ENCODE measurements at places on chromosomes 6 and 20.
A peak's percentile ranks its signal among the peaks of the same experiment; 100 is the strongest.

- DNase-seq = peak; percentile 68
Measured at GRCh38 chr6:21666201-21666691, 72.7 kb downstream of the SOX4 start.

- no peak for DNase-seq
Measured at GRCh38 chr20:9955646-9956045, 79.1 kb upstream of the ANKEF1 start.

DNA sequence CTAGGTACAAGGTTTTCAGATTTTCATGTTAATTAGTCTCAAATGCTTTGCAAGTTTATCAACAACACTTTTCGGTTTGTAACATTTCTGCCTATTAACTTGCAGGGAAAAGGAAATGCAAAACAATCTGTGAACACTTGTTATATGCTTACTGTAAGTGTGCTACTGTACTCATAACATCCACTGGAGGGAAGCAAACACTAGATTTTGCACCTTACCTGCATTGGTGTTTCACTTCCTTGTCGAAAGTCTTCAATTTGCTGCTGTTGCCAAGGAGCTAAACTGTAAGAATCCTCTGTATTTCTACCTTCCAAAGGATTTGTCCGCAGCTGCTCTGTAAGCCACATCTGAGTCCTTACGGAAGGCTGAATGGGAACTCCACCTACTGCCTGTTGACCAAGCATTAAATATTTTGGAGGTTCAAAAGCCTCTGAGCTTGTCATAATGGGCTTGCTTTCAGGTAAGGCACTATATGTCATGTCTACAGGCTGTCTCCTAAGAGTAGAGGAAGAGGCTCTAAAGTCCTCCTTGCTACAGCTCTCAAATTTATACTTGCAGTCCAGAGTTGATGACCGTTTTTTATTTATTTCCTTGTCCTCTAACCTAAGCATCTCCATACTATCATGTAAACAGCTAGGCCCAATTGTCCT is 17.3 kb downstream of the PLN start:
- no peak for DNase-seq

- peak; percentile 70 for DNase-seq
Measured at GRCh38 chr20:35305682-35306556, 13.7 kb upstream of the FAM83C start.

DNA sequence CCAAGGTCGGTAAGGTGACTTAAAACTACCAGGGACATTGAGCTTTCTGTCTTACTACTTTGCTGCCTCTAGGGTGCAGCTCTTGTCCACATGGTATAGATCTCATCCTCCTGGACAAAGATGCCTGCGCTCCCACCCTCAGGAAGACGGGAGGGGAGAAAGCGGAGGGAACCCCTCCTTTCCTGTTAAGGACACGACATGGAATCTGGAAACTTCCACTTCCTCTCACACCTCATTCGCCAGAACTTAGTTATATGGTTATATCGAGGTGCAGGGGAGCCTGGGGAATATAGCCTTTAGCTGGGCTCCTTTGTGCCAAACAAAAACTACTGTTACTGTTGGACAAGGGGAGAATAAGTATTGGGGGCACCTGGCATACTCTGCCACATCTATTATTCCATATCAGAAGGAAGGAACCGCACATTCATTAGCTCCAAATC is 224.3 kb upstream of the TSHZ2 start:
- DNase-seq = no peak

DNA sequence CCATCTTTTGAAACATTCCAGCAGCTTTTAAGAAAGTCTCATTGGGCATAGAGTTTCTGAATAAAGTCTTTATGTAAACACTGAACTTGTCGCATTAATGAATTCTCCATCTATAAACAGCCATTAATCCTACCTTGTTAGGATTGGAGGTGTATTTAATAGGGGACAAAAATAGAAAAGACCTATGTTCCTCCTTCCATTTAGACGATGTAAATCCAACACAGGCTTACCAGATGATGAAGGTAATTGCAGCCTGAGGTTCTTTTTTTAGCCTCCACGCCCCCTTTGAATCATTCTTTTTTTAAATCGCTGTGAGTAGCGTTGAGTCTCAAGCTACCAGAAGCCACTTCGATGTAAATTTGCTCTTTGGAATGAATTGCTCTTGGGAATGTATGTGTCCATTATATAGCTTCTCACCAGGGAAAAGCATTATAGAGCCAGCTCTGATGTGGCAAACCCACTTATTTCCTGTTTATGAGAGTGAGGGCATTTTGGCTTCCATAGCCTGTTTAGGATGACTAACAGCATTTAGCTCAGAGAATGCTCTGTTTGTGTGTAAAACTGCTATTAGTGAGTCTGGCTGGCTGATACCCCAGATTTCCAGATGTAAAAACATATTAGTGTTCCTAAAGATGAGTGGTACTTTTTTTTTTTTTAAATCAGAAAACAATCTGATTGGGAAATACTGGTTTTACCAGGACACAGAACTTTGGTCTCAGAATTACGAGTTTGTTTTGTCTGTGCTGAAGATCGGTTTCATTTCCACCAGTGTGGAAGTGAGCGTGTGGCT is 74.9 kb upstream of the CLDN20 start:
- DNase-seq = no peak

DNA sequence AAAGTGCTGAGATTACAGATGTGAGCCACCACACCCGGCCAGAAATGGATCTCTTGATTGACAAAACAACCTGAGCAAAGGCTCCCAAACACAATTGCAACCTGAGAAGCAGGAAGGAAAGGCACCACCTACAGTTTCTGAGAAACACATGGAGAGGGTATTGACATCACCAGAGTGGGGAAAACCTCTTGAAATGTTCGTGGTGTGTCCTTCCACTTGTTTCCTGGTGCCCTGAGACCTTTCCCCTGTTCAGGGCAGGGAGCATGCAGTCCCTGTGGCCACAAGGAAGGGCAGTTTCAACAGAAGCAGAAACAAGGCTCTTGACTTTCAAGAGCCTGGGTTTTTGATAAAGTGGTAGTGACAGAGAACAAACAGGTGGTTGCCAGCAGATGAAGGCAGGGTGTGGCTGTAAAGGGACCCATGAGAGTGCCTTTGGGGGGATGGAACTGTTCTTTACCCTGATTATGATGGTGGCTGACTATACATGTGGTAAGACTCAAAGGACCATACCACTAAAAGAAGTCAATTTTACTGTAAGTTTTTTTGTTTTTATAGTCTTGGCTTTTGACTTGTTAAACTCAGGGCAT is 3.2 kb upstream of the BPIFA1 start:
- no peak for DNase-seq

DNA sequence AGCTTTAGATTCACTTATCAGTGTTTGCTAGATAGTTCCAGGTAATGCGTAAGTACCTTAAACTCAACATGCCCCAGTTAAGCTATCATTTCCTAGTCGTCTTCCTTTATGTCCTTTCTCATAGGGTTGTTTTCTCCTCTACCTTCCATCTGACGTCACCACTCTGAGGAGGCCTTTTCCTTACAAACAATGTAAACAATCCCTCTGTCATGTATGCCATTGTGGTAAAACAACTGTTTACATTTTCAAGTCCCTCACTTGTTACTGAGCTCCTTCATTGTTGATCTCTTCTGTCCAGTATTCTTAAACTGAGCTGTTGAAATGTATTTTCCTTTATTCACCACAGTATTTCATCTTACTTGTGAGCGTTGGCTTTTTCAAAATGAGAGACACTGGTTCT is 45.4 kb upstream of the PLCG1 start:
- DNase-seq = no peak

GRCh38 chr6:168120390-168121302 is 41.6 kb upstream of the FRMD1 start:
- no peak for DNase-seq

- no peak for DNase-seq
Measured at GRCh38 chr6:68328156-68328555, 306.9 kb upstream of the ADGRB3 start.

DNA sequence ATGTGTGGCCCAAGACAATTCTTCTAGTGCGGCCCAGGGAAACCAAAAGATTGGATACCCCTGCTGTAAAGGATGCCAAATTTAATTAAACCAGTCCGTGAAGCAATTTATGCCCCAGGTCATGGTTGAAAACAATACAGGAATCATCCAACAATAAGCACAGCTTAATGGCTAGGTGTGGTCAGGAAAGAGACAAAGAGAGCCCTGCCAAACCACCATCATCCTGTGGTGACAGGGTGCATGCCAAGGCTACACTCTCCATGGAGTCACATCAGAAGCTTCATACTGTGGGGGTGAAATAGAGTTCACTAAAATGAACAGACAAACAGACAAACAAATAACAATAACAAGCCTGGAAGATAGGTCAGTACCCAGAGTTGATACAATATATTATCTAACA is 62.7 kb downstream of the DZANK1 start:
- no peak for DNase-seq

- DNase-seq = no peak
Measured at GRCh38 chr20:41038878-41039404, 10.3 kb downstream of the TOP1 start.

DNA sequence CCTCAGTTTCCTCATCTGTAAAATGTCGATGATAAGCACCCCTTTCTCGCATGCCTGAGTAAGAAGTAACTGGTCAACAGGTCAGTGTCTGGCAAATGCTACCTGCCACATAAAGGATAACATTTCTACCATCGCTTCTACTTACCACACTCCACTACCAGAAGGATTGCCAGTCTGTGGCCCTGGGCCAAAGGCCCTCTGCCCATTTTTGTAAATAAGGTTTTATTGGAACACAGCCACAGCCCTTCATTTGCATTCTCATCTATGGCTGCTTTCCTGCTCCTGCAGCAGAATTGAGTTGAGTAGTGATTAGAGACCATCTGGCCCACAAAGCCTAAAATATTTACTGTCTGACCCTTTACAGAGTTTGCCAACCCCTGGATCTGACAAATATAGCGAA is 121.8 kb downstream of the TOX2 start:
- no peak for DNase-seq

GRCh38 chr6:142112451-142113061 is 20.2 kb upstream of the GJE1 start:
- DNase-seq = peak; percentile 85

DNA sequence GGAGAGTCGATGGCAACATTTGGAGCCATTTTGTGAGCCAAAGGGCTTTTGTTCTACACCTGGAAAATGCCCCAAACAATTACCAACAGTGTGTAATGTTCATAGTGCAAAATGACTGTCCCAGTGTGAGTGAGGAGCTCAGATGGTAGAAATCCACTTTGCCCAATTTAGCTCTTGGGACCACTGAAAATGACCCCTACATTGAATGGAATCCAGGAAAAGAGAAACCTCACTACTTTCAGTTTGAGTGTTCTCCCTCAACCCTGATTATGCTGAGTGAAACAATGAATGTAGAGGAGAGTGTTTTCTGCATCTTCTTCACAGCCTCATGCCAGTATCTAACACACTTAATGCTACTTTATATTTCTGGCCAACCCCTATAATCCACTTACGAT is 84.9 kb upstream of the NRN1 start:
- no peak for DNase-seq

DNA sequence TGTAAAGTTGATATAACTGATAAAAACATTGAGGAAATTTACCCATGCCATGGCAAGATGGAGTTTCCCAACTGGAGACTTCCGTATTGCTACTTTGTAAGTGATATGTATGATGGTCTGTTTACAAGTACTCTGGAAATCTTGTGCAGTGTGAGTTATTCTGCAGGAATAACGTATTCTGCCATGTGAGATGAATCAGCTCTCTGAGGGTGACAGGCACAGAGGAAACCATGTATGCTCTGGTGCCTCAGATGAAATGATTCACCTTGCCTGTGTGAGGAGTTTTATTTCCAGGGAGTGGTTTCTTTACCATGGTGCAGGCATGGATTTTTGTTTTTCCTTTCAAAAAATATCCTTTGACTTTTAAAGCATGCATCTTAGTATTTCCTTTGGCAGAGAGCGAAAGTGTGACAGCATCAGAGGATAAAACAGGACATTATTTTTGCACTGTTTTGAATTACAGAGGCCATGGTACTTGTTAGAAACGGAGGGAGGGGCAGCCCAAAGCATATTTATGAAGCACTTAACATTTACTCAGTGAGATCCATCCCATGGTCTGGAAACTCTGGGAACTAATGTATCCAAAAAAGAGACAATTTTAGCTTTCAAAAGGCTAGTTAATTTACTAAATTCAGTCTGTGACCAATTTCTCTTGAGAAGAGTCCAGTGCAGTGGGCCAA is 36.0 kb upstream of the MTRF1L start:
- DNase-seq = no peak

DNA sequence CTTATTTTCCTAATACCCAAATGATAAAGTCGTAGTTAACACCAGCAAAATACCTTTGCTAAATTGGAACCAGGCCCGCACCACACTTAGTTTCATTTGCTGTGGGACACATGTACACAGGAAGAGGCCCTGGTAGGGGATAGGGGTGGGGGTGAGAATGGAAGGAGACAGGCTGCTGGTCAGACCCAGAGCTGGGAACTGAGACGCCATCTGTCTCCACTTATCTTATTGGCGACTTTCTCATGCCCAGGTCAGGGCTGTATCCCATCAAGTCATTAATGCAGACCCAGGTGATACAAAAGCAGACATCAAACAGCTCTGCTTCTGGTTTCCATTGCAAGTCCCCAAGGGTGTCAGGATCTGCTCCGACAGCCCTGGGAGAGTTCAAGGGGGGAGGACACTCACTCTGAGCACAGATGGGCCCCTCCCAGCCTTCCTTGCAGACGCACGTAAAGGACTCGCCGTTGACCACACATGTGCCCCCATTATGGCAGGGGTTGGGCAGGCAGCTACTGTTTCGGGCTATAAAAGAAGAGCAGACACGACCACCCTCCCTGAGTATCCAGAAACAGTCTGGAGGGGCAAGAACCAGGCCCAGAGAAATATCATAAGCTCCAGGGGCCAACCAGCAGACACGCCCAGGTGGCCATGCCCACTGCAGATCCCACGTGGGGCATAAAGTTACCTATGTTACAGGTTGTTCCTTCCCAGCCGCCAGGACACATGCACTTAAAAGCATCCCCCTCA is 29.2 kb downstream of the JAG1 start:
- DNase-seq = no peak

DNA sequence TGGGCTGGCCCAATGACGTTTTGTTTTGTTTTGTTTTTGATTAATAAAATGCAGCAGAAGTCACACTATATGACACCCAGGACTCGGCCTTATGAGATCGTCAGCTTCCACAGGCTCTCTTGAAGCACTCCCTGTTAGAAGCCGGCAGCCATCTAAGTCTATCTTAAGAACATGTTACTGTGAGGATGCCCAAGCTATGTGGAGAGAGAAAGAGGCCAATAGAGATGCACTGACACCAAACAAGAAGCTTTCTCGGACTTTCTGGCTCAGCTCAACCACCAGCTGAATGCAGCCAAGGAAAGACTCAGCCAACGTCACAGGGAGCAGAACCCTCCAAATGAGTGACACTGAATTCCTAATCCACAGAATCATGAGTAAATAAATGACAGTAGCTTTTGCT is 14.0 kb downstream of the SGK1 start:
- no peak for DNase-seq

- DNase-seq = no peak
Measured at GRCh38 chr6:13553646-13554045, 20.8 kb upstream of the SIRT5 start.

DNA sequence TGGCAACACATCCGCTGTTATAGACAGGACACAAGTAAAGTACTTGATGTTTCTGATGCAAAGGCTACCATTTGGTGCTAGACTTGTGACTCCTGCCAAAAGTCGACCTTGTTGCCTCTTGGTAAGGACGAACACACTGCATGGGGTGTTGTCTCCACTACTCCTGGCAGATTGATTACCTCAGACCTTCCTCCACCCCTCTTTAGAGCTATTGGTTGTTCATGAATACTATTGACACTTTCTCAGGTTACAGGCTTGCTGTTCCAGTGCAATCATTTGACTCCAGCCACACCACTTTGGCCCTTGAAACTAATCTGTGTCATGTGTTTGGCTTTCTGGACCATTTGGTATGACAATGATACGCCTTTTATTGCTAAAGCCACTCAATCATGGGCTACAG is 62.3 kb downstream of the TRMT11 start:
- no peak for DNase-seq
